ENCODE measurements at places on chromosomes 5 and 9.

GRCh38 chr5:75670577-75670976 lies 46.7 kb downstream of the POC5 start:
- no peak for DNase-seq

- DNase-seq, result peak; percentile 7
These were observed 112.5 kb downstream of the FAM114A2 start for GRCh38 chr5:153926201-153926600.

DNA sequence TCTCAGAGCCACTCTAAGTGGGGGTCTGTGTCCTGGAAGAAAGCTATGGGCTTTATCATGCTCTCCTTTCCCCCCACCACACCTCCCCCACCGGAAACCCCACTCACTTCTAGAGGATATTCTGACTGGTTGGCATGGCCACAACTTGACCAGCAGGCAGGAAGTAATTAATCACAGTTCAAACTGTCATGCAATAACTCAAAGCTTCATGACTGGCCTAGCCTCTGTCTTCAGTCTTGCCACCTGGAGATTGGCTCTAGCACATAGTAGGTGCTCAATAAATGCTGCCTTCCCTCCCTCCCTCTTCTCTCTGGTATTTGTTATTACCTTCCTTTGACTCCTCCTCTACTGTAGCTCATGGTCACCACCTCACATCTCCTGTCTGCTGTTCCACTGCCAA lies 124.7 kb downstream of the GABBR2 start:
- DNase-seq, result no peak

GRCh38 chr5:122779451-122779850 lies 4.6 kb downstream of the SNX2 start:
- DNase-seq, result no peak
